ENCODE measurements at places on chromosomes 7 and 10.

DNA sequence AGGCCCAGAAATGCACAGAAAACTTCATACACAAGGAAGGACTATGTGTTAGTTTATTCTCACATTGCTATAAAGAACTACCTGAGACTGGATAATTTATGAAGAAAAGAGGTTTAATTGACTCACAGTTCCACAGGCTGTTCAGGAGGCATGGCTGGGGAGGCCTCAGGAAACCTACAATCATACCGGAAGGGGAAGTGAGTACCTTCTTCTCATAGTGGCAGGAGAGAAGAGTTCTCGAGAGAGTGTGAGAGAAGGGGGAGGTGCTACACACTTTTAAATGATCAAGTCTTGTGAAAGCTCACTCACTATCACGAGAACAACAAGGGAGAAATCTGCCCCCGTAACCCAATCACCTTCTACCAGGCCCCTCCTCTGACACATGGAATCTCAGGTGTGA is 16.8 kb upstream of the RAMP3 start:
- no peak for DNase-seq

GRCh38 chr10:112343056-112343806 is 30.7 kb upstream of the ACSL5 start:
- no peak for DNase-seq

- DNase-seq, result no peak
These were observed 64.0 kb downstream of the CDK14 start for GRCh38 chr7:90660100-90660499.

DNA sequence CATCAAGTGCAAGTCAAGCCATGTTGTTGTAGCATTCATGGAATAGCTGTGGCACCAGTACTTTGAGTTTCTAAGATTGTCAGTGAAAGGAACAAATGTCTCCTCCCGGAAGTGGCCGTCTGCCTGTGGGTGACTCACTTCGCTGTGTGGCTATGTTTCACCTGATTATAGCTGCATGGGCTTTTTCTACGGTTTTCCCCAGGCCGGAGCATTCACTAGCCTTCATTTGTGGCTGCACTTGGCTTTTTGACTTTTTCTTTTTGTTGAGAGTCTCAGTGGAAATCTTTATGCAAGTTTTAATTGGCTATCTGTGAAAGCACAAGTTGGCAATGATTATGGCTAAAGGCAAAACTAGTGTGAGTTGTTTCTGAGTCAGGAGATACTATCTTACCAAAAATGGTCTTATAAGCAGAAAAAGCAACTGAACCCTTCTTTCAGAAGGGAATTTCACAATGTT is 35.0 kb downstream of the SRI start:
- peak; percentile 35 for DNase-seq

DNA sequence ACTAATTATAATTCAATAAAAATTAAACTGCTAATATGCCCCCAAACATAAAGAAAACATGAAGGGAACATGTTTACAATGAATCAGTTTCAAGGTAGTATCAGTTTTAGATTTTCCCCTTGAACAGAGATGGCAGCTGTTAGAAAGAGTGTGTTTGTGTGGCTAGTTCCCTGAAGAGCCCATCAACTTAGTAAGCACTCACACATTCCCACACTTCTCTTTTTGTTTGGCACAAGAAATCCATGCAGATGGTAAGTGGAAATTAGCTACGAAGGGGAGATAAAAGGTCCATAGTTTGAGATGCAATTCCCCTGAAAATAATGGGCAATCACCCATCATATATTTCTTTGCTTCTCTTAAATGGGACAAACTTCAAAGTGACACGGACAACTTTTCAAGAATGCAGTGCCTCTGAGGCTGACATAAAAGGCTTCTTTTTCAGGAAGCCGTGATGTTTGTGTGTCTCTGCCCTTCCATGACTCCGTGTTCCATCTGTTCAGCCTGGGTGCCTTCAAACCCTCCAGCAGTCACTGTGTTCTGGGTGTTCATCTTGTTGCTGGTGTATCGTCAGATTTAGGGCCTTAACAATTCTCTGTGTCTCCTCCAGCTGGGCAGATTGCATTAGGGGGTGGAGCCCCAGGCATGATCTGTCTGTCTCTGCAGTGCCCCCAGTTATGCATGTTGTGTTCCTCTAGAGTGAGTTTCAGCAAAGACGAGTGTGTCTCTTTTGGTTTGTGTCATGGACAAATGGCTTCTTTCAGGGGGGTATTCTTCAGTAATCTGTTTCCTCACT is 259.5 kb upstream of the NPY start:
- peak; percentile 8 for DNase-seq

- DNase-seq, result no peak
These were observed 16.0 kb downstream of the RASGEF1A start for GRCh38 chr10:43250615-43251418.

DNA sequence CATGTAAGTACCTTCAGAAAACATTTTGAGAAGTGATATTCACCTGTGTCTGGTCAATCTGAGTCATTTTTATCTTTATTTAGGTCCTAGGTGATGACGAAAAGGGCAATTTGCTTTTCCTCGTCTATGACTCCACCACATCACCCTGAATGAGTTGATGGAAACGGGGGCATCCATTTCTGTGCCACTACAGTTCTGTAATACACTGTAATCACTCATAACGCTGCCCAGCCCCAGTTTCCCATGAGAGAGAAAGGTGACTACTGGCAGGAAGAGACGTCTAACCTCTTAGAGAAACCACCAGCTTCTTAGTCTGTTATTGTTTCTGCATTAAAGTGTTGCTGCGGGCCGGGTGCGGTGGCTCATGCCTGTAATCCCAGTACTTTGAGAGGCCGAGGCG is 205.3 kb upstream of the MKLN1 start:
- DNase-seq, result no peak

DNA sequence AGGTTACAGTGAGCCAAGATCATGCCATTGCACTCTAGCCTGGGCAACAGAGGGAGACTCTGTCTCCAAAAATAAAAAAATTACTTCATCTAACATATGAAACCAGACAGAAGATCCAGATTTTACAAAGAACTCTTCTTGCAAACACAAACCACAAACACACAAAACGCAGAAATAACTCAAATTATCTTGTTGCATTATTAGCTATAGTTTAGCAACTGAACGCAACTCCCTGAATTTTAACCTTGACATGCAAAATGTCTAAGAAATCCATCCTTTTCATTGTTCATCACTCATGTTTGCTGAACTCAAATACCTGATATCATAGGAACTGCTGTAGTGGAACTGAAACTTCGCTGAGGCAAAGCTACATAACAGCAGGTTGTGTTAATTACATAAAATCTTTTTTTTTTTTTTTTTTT is 64.1 kb downstream of the MICU1 start:
- DNase-seq, result no peak

DNA sequence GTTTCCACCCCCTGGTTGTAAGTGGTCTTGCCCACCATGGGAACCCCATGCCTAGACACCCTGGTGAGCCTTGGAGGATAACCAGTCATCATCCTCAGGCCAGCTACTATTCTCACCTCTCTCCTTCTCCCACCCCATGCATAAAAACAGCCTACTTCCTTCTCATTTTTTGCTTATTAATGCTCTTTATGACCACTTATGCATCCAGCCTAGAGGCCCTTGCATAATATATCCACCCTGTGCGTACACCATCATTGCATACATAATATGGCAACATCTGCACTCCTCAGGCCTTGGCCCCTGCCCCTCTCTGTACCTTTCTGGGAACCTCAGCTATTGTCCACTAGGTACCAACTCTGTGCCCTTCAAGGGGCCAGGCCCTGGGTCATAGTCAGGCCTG is 91.0 kb downstream of the CDH23 start:
- no peak for DNase-seq

DNA sequence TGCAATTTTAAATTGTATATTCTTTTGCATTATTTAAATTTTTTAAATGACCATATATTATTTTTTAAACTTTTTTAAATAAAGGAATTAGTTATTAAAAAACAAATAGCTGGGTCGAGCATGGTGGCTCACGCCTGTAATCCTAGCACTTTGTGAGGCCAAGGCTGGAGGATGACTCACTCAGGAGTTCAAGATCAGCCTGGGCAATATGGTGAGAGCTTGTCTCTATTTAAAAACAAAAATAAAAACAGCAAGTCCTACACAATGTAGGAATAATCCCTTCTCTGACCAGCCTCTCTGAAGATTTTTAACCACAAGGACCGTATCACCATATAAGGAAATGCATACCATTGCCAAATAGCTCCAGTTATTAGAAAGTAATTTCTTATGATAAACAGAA is 19.6 kb downstream of the NOC3L start:
- DNase-seq, result no peak
